Stimulated activated CD4-positive, alpha-beta T cell treated with anti-CD3 and anti-CD28 coated beads, TNF-alpha, amount 100 ng/mL, for 24 hours (primary cell): ENCODE measurements at places on chromosomes 6 and 20.

GRCh38 chr6:144036064-144036834 is 28.2 kb upstream of the PLAGL1 start:
- DNase-seq = no peak

DNA sequence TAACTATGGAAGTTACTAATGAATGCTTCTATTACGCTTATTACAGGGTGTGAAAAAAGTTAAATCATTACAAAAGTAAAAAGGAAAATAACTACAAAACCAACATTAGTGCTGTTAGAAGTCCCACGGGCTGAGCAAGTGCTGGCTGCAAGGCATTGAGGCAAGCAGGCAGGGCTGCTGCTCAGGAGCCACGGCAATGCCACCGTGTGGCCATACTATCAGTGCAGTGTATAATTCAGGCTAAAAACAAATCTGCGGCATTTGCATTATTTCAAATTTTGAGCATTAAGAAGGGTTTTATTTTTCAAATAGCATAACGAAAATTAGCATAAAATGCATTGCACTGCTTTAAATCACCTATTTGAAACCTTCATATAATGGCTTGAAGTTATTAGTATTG is 17.1 kb downstream of the IFNGR1 start:
- DNase-seq = no peak

GRCh38 chr20:49028684-49029083 is 17.4 kb upstream of the CSE1L start:
- no peak for DNase-seq

- no peak for DNase-seq
Measured at GRCh38 chr20:38109591-38110524, 55.2 kb downstream of the TGM2 start.

DNA sequence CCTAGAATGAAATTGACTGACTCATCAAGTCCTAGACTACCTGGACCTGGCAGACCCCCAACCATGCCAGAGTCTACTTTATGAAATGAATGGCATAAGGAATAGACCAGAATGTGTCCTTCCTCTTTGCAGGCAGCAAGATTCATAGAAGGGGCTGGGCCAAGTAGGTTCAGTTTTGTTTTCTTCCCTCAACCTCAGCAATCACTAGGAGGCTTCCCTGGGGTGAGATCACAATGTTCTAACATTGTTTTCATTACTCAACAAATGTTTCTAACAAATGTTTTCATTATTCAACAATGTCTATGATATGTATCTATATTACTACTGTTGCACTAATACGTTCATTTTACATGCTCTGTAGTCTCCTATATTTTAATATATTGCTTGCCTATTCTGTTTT is 8.4 kb upstream of the FAM162B start:
- DNase-seq = no peak

DNA sequence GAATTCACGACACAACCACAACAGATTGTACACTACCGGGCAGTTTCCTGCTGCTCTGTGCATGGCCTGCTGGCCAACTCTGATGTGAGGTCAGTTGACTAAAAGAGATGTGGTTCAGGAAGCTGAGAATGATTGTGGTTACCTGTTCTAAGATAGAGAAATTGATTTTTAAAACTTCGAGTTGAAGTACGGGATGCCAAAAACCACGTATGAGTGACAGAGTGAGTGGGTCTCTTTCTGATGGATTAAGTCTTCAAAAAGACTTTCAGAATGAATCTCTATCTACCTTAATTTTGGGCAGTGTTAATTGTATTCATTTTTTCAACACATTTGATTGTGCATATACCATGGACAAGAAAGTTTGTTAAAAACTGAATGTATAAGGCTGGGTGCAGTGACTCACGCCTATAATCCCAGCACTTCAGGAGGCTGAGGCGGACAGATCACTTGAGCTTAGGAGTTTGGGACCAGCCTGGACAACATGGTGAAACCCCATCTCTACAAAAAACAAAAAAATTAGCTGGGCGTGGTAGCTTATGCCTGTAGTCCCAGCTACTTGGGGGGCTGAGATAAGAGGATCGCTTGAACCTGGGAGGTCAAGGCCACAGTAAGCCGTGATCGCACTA is 121.2 kb downstream of the SGK1 start:
- DNase-seq = no peak

DNA sequence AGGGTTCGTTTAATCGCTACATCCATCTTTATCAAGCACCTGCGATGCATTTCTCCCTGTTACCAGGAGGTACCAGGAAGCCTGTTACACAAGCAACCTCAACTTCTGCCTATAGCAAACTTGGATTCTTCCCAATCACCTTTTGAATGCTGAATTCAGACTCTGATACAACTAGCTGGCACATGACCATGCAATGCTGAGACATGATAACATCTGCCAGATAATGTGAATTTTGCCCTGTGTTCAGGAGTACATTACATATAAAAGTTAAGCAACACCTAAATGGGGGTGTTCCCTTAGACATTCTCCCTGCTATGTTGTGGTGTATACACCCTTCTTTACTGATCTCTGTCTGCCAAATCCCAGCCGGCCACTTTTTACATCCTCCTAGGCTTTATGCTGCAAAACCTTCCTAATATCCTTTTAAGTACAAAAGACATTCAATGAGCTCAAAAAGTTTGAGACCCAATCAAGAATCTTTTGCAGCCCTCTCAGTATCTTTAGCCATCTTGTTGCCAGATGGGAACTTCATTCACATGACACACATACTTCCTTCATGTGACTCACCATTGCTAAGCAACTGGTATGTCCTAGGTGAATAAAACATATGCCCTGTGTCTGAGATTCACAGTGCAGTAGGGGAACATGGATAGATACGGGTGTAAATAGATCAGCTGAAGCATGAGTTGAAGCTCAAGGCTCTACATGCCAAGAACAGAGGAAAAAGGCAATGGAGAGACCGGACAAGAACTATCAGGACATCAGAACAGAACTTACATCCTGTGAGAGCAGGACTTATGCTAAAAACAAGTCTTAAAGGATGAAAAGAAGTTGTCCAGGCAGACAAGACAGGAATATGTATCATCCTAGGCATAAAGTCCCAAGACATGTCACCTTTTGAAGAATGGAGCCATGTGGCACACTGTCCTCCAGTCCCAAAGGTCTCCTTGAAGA is 84.3 kb downstream of the ZHX3 start:
- DNase-seq = no peak

GRCh38 chr6:72216222-72217068 is 330.1 kb downstream of the RIMS1 start:
- no peak for DNase-seq

DNA sequence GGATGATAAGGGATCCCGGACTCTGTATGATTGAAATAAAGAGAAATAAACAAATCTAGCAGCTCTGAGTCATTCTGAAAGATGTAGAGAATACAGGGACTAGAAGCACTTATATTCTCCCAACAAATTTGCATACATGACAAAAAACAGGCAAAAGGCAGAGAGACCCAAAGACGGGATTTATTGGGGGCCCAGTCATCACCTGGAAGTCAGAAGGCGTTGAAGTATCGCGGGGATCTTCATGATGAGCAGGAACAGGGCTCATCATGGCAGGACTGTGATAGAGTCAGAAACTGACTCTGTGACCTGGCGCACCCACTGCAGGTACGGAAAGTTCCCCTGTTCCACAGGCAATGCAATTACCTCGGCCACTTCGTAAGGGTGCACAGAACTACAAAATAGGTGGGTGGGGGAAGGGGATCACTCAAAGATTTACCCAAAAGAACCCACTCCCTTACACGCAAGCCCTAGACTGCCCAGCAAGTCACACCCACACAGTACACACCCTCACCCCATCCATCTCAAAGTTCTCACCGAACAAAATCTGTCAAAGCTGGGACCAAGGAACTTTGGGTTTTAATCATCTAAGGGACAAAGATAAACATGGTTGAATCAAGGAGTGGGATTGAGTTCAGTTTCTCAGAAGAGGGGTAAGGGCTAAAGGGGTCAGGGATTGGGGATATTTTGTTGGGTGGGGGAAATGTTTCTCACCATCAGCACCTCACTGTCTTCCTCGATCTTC is 1.4 kb downstream of the CUTA start:
- no peak for DNase-seq

DNA sequence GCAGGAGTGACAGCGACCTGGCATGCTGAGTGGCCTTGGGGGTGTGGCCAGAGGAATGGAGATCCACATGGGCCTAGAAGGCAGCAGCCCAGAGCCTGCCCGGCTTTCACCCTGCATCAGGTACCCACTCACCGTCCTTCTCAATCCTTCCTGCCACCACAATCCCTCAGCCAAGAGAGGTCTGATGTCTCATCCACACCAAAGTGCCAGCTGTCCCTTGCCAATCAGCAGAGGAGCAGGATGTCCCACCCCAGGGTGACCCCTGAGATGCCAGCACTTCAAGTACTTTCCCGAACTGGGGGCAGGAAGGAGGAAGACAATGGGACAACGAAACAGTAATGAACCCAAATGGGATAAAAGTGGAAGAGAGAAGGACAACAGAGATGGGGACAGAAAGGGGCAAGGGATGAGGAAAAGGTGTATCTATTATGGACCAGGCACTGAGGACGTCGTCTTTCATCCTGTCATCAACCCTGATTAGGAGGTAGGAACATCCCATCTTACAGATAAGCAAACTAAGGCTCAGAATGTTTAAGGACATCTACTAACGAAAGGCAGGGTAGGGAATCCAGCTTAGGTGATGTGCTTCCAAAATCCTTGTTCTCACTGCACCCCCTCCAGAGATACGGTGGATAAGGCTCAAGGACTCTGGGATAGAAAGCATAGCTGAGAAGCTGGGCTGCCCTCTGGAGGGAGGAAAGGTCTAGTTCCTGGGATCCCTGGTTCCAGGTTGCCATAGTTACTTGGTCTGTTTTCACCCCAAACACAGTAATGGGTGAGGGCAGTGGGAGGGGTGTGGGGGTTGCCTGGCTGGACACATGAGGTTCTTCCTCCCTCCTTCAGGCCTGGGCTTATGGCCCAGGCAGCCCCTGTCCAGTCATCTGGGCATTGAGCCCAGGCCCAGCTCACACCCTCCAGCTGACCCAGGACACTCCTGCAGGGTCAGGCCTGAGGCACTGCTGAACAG is 4.5 kb upstream of the TNXB start:
- DNase-seq = no peak

- DNase-seq = no peak
Measured at GRCh38 chr6:30508890-30509736, 19.8 kb downstream of the HLA-E start.

DNA sequence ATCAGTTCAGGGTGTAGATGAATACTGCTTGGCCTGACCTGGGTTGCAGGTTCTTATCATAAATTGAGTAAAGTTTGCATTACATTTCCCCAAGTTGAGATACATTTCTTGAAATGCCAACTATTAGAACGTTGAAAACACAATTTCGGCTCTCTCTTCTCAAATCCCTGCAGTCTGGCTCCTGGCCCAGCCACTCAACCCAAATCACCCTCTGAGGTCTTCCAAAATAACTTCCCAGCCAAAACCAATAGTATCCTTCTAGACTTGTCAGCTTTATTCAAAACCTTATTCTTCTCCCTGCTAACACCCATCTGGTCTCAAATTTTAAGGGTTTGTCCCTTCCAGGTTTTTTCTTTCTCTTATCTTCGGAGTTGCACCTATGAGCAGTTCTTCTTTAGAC is 263.6 kb downstream of the EYA4 start:
- no peak for DNase-seq

- DNase-seq = no peak
Measured at GRCh38 chr6:30515106-30515505, 25.8 kb downstream of the HLA-E start.

GRCh38 chr20:53884859-53885541 is 185.4 kb downstream of the BCAS1 start:
- DNase-seq = no peak

GRCh38 chr6:152130441-152130840 is 323.0 kb downstream of the ESR1 start:
- no peak for DNase-seq

- DNase-seq = no peak
Measured at GRCh38 chr6:70738028-70738427, 70.3 kb downstream of the SMAP1 start.

GRCh38 chr6:142900227-142900971 is 44.6 kb downstream of the HIVEP2 start:
- no peak for DNase-seq

DNA sequence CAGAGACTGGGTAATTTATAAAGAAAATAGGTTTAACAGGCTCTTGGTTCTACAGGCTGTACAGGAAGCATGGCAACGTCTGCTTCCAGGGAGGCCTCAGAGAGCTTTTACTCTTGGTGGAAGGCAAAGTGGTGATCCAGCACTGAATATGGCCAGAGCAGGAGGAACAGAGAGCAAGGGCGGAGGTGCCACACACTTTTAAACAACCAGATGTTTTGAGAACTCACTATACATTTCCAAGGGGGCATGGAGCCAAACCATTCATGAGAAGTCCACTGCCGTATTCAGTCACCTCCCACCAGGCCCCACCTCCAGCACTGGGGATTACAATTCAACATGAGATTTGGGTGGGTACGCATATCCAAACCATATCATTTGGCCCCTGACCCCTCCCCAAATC is 18.7 kb downstream of the SAMD5 start:
- no peak for DNase-seq

GRCh38 chr20:40427026-40427425 is 262.0 kb downstream of the MAFB start:
- DNase-seq = no peak

GRCh38 chr6:79225717-79226599 is 8.5 kb downstream of the HMGN3 start:
- no peak for DNase-seq

DNA sequence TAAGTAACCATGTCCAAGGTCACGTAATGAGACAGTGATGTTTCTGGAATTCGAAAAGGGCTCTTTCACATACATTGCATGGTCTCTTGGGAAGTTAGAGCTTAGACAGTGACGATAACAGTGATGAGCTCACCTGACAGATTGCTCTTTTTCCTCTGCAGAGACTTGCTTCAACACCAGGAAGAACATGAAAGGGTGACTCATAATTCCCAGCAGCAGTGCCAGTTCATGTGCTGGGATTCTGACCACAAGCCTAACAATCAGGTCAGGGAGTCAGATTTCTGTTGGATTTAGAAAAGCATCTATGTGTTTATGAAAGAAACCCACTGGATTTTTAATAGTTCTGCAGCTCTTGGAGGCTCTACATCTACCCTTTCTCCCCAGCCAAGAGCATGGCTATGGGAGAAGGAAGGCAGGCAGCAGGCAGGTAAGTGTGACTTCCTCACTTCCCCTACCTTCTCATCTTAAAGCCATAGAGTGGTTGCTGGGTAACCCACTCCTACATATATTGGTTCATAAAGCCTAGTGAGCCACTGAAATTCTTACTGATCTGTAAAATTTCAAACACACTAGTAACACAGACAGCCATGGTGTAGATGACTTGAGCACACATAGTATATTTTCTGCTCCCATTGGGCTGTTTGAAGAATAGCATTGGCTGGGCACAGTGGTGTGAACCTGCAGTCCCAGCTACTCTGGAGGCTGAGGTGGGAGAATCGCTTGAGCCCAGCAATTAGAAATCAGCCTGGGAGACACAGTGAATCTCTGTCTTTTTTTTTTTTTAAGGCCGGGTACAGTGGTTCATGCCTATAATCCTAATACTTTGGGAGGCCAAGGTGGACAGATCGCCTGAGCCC is 44.4 kb upstream of the LOC128125822 start:
- no peak for DNase-seq

DNA sequence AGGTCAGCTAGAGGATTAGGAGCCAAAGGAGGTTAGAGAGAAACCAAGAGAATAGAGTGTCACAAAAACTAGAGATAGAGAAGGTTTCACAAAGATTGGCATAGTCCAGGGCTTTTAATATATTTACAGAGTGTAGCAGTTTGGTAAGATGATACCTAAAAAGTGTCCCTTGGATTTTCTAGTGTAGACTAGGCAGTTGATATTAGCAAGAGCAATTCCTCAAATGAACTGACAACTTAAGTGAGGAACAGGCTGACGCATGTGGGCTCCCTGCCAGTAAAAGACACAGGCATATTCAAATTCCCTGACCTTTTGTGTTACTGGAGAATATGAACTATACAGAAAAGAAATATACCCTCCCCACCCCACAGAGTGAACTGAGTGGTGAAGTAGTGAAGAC is 40.1 kb downstream of the VTA1 start:
- no peak for DNase-seq
